ENCODE measurements at places on chromosomes 12 and 14.

- no peak overlapping the region for H3K4me3 ChIP-seq
- H3K4me1 ChIP-seq, result no peaks in the 10 kb centered on the region
- no peak for DNase-seq
- H3K36me3 ChIP-seq, result no peaks in the 10 kb centered on the region
- H3K27me3 ChIP-seq, result no peaks in the 10 kb centered on the region
Measured at GRCh38 chr14:42028607-42029006, 421.9 kb downstream of the LRFN5 start.

DNA sequence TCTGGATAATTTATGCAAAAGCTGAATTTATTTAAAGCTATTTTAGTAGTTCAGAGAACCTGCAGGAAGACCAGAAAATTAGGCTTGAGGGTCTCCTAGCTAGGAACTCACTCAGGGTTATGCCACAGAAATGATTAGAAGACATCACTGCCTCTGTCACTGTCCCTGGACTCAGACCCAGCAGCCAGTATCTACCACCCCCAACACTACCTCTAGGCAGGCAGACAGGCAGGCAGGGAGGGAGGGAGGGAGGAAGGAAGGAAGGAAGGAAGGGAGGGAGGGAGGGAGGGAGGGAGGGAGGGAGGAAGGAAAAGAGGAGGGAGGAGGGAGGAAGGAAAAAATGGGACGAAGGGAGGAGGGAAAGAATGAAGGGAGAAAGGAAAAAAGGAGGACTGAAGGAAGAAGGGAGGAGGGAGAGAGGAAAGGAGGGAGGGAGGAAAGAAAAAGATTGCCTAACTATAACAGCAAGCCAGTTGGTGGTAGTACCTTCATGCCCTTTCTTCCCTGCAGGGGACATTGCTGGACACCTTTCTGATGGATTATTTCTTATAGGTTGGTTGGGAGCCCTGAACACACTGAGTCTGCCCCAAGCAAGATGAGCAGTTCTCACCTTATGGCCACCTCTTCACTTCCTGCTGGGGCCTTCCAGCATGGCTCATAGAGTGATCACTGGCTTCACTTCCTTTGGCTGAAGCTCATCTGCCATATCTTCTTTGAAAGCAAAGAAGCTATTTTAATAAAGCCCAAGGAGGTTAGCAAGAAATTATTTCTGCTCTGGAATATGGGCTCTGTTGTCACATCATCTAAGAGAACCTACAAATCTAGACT lies 49.7 kb downstream of the KICS2 start:
- H3K4me3 ChIP-seq, result no peak overlapping the region
- no peak overlapping the region for H3K27ac ChIP-seq
- no peak for DNase-seq
- H3K36me3 ChIP-seq, result no peaks in the 10 kb centered on the region

DNA sequence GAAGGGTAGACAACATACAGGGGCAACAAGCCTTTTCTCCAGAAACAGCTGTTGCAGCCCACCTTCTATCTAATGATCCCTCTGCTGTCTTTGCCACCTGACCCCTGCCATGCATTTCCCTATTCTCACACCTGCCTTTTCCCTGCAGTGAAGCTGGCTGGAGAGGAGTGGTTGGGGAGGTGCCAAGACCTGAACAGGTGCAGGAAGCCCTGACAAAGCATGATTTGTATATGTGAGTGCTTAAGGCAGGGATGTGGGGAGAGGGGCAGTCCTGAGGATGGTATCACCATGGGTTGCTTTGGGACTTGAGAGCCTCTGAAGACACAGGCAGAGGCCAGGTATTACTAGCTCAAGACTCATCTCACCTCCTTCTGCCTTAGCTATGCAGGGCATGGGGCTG lies 2.9 kb upstream of the PFDN5 start:
- H3K27ac ChIP-seq, result no peak overlapping the region
- no peaks in the 10 kb centered on the region for H3K4me1 ChIP-seq
- H3K4me3 ChIP-seq, result no peak overlapping the region
- H3K36me3 ChIP-seq, result peaks cover 19% of the 10 kb centered on the region
- no peak for DNase-seq

DNA sequence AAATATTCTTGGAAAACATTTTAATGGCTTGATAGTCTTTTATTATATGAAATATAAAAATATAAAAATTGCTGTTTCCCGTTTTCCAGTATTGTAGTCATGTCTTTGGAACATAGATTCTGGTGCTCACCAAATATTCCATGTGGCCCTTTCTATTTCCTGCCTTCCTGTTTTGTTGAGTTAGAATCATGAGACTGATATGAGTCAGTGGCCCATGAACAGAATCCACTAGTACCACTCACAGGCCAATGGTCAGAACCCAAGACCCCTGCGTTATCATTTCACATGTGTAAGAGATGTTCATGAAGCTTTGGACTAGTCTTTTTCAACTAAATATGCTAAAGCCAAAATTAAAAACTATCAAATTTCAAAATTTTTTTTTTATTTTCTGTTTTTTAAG lies 56.9 kb downstream of the BICD1 start:
- H3K36me3 ChIP-seq, result no peaks in the 10 kb centered on the region
- no peak for DNase-seq
- H3K4me1 ChIP-seq, result no peaks in the 10 kb centered on the region
- no peak overlapping the region for H3K27ac ChIP-seq

DNA sequence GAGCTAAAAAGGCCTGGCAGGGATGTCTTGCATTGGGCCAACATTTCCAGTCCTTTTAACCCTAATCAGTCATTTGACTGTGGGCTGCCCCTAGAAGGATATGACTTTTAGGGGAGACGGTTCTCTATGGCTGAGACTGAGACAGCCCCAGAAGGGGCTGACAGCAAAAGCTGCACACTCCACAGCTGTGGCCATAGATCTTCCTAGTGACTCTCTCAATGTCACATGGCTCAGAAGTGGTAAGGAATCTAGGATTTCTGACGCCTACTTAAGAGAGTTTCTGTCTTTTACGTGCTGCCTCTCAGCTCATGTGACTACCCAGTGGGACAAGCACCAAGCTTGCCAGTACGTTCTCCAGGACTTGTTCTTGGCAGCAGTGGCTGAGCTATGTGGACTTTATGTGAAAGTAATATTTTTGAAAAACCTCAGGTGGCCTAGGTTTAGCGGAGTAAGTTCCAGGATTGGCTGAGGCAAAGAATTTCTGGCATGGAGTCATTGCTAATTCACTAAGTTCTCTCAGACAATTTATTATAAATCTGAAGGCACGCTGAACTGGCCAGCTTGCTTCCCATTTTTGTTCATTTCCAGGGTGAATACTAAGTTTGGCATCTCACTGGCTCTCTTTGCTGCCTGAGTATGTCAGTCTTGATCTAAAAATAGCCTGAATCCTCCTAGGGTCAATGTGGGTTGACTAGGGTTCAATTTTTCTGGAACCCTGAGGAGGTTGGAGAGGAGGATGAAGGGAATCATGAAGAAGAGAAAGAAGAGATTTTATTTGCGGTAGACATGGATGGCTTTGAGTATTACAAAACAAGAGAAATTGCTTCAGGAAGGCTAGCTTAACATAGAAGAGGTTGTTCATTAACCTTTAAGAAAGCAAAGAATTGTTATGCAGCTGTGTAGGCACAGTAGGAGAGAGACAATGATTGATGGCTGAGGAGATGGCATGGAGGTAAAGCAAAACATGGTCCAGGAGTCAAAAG lies 271.8 kb downstream of the AEBP2 start:
- DNase-seq, result no peak
- H3K27me3 ChIP-seq, result no peaks in the 10 kb centered on the region
- no peak overlapping the region for H3K27ac ChIP-seq

DNA sequence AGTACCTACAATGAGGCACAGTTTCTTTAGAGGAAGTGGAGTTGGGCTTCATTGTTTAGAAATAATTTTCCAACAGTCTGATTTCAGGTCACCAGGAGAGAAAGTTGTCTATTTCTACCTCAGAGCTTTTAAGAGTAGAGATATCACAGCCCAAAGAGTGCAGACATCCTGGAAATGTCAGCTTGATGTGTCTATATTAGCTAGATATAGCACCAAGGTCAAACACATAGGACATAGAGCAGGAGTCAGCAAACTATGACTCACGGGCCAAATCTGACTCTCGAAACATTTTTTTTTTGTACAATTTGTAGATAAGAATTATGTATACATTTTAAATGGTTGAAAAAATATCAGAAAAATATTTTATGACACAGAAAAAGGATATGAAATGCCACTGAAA lies 53.7 kb downstream of the KCNC2 start:
- no peaks in the 10 kb centered on the region for H3K36me3 ChIP-seq
- no peak for DNase-seq
- H3K27me3 ChIP-seq, result no peaks in the 10 kb centered on the region
- no peaks in the 10 kb centered on the region for H3K4me1 ChIP-seq
- no peak overlapping the region for H3K4me3 ChIP-seq

- no peak overlapping the region for H3K4me3 ChIP-seq
- H3K27me3 ChIP-seq, result no peaks in the 10 kb centered on the region
- no peak for DNase-seq
- no peaks in the 10 kb centered on the region for H3K4me1 ChIP-seq
Measured at GRCh38 chr14:87409393-87409792, 583.6 kb downstream of the GALC start.

- no peak overlapping the region for H3K27ac ChIP-seq
- H3K4me3 ChIP-seq, result no peak overlapping the region
- H3K4me1 ChIP-seq, result no peaks in the 10 kb centered on the region
- H3K27me3 ChIP-seq, result peaks cover 8% of the 10 kb centered on the region
- no peaks in the 10 kb centered on the region for H3K36me3 ChIP-seq
Measured at GRCh38 chr14:105043641-105044040, 21.6 kb downstream of the GPR132 start.

DNA sequence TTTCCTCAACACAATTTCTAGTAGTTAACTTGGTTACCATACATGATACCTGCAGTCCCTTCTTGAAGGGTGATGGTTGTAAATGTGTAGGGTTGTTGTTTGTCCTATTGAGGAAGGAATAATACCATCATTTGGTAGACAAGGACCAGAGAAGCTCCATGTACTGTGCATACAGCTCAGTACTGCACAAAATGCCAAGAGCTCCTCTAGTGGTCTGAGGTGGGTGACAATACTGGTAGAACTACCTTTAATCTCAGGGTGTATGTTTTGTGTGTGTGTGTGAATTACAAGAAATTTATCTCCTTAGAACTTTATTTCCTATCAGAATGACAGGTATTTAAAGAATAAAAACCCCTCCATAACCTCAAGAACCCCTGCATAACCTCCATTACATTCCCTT lies 575.3 kb downstream of the TMTC2 start:
- no peaks in the 10 kb centered on the region for H3K4me1 ChIP-seq
- H3K27ac ChIP-seq, result no peak overlapping the region
- H3K4me3 ChIP-seq, result no peak overlapping the region
- H3K36me3 ChIP-seq, result no peaks in the 10 kb centered on the region
- H3K27me3 ChIP-seq, result no peaks in the 10 kb centered on the region
- DNase-seq, result no peak

DNA sequence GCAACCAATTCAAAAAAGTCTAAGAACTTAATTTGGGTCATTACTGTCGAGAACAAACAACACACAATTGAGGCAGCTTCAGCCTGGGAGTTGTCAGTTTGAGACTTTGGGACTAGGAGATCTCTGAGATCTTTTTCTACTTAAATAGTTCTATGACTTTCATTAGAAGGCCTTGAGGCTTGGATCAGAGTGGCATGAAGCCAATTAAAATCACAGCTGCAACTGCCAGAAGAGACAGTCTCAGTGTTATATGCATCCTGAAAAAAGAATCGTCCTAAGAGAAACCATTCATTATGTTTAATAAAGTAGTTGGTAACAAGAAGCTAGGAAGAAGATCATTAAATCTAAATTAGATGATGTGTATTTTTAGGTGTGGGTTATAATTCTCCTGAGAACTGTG lies 170.8 kb upstream of the RASSF8 start:
- H3K4me1 ChIP-seq, result no peaks in the 10 kb centered on the region
- no peak for DNase-seq
- H3K27ac ChIP-seq, result no peak overlapping the region
- H3K36me3 ChIP-seq, result no peaks in the 10 kb centered on the region

GRCh38 chr12:50050410-50051098 lies 6.8 kb upstream of the ASIC1 start:
- peaks cover 4% of the 10 kb centered on the region for H3K4me1 ChIP-seq
- peak overlapping the region; percentile 55 for H3K4me3 ChIP-seq
- H3K27ac ChIP-seq, result no peak overlapping the region

GRCh38 chr12:3081886-3082285 lies 4.7 kb downstream of the TSPAN9 start:
- H3K4me3 ChIP-seq, result no peak overlapping the region
- H3K4me1 ChIP-seq, result peaks cover 8% of the 10 kb centered on the region
- H3K27ac ChIP-seq, result no peak overlapping the region
- DNase-seq, result no peak

DNA sequence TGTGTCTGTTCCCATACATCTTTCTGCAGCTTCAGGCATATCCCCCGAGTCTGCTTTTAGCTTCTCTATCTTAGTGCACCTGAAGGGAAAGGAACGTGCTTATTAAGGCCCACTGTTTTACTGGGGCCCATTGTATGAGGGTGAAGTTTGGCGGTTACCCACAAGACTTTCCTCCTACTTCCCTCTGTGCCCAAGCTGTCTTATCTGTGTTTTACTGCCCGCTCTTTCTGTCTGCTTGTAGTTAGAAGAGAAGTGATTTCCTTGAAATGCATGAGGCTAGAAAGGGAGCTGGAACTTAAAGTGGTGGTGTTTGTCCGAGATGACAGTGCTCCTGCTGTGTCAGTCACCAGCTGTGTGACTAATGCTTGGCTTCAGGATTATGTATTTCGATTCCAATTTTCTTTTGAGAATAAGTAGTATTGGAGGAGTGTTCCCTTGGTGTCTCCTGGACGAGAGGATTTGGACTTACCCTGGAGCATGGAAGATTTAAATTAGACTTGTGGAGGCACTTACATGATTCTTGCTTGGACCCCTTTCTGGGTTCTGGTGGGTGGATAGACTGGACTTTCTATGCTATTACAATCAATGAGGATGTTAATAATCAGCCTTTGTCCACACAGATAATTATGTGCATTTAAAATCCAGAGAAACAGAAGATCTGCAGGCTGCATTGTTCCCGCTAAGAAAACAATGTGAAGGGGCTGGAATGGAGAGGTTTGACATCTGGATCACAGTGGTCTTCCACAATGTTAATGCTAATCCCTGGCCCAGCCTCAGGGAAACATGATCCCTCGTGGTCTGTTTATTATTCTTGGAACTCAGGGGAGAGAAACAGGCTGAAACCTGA lies 13.9 kb upstream of the KRT86 start:
- H3K36me3 ChIP-seq, result no peaks in the 10 kb centered on the region
- DNase-seq, result no peak
- no peak overlapping the region for H3K27ac ChIP-seq
- no peak overlapping the region for H3K4me3 ChIP-seq
- H3K27me3 ChIP-seq, result peaks cover 32% of the 10 kb centered on the region
- H3K4me1 ChIP-seq, result no peaks in the 10 kb centered on the region

DNA sequence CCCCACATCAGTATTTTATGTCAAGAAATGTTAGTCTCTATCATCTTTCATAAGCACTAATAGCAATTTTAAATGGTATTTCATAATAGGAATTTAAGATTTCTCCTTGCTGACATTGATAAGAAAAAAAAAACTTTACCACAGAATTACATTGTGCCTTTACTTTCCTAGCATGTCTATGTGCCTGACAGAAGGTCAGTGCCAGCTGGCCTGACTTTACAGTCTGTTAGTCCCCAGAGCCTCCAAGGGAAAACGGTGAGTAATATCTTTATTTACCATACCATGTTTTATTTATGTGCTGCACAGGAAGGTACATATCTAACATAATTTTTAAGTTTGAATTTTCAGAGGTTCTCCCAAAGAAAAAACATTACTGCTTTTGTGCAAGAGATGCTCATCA lies 152.0 kb upstream of the AEBP2 start:
- H3K36me3 ChIP-seq, result peaks cover 40% of the 10 kb centered on the region
- H3K4me1 ChIP-seq, result no peaks in the 10 kb centered on the region
- H3K27me3 ChIP-seq, result no peaks in the 10 kb centered on the region
- DNase-seq, result no peak
- no peak overlapping the region for H3K4me3 ChIP-seq
